WTC11 (cell line): ENCODE measurements at places on chromosomes 1 and 21. TPM values are rescaled to one million over a fixed set of nuclear protein-coding genes. Genes with fewer than 3 reads are reported as not detected.

Gene RPS6KA1
- 55.6 to 65.5 TPM (median 57.7 TPM) in 3 replicates for total RNA-seq

Gene RGS1
- 0.14 to 0.22 TPM in 2 of 3 replicates, not detected in the other for total RNA-seq

Gene COL16A1
- 8.8 to 11.0 TPM (median 9.6 TPM) in 3 replicates for total RNA-seq

Gene HAO2
- 0.53 to 1.0 TPM (median 0.80 TPM) in 3 replicates for total RNA-seq

Gene TRNAU1AP
- 30.4 to 40.6 TPM (median 34.0 TPM) in 3 replicates for total RNA-seq

Gene KCNJ9
- 0.09 to 0.14 TPM in 2 of 3 replicates, not detected in the other for total RNA-seq

Gene CYP4A11
- total RNA-seq, result 0.11 to 0.53 TPM (median 0.23 TPM) in 3 replicates

Gene PTPN22
- total RNA-seq, result 0.11 to 0.18 TPM in 2 of 3 replicates, not detected in the other

Gene CAMK2N1
- 10.0 to 10.9 TPM (median 10.1 TPM) in 3 replicates for total RNA-seq

Gene NES
- 103 to 127 TPM (median 104 TPM) in 3 replicates for total RNA-seq
